ENCODE measurements at places on chromosomes 4 and X.
A peak's percentile ranks its signal among the peaks of the same experiment; 100 is the strongest.

- no peak for DNase-seq
Measured at GRCh38 chr4:173274744-173275143, 59.4 kb downstream of the HMGB2 start.

DNA sequence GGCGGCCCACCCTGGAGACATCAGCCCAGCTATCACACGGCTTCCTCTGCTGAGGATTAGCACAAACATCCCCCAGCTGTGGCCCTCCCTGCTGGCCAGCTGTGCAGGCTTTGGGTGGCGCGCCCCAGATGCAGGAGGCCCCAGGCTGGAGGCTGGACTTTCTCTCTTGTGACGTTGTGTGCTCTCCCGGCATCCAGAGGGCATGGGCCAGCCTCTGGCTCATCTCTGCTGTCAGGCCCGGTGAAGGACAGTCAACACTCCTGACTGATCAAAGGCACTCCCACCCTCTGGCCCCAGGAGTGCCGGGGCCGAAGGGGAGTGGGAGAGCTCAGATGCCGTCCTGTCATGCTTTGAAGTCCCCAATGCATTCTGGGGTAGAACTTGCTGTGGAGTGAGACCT lies 29.9 kb upstream of the PJA1 start:
- peak; percentile 61 for DNase-seq

- DNase-seq, result no peak
Measured at GRCh38 chr4:26715636-26716242, 131.9 kb downstream of the TBC1D19 start.

DNA sequence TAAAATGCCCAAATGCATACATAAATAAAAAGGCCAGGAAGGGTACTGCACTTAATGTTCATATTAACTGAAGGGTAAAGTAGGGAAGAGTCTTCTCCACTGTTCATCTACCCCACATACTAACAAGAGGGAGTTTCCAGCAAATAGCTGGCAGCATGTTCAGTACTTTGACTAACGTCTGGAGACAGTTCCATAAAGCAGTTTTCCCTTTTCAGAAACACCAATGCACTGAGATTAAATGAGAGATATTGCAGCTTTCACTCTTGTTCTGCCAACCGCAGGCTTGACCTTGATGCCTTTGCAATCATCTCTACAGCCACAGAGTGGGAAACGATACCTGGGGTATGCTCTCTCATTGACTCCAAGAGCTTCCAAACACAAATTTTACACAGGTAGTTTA lies 2123.1 kb upstream of the TENM3 start:
- DNase-seq, result no peak

DNA sequence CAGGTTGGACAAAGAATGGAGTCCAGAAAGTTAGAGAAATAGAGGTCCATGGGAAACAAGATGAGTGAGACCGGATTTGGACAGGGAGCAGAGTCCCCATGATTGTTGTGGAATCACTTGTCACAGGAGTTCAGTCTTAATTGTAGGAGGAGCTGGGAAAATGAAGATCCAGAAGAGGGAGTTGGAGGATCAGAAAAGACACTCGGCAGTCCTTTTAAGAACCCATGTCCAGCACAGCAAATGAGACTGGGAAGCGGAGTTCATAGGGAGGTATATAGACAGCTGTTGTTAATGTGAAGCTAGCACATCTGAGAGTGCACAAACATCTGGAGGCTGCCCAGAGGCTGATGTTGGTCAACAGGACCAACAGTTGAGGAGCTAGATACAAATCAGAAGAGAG lies 111.4 kb upstream of the RXFP1 start:
- DNase-seq, result no peak

GRCh38 chrX:154022108-154022507 lies 2.4 kb upstream of the IRAK1 start:
- DNase-seq, result no peak

- no peak for DNase-seq
Measured at GRCh38 chr4:33381816-33382215, 2661.6 kb downstream of the PCDH7 start.

DNA sequence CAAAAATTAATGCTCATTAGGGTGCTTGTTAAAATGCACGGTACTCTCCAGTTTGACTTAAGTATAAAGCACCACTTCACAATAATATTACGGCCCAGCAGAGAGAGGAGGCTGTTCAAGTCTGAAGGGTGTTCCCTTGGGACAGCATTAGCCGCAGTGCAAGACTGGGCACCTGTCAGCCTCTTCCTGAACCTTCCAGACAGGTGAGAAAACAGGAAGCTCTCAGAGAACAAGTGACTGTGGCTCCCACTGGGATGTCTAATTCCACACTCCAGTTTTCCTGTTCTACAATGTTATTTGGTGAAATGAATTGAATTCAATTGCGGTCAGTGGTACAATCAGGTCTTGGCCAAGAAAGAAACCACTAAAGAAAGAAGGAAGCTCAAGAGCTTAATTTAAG lies 414.4 kb downstream of the SMARCA1 start:
- DNase-seq, result no peak

DNA sequence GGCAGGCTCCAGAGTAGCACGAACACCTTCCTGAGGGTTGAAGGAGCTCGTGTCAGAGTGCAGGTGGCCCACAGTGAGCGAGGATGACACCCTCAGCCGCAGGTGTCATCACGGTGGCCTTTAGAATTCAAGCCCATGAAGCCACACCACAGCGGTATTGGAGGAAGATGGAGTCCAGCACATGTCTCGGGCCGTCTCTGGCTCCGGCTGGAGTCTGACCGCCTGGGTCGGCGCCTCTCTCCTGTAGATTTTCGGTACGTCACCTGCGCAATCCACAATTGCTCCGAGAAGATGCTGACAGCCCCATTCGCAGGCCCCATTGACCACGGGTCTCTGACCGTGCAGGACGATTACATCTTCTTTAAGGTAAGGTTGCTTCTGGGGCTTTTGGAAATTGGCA lies 229.4 kb upstream of the PSAPL1 start:
- DNase-seq, result no peak

- DNase-seq, result no peak
Measured at GRCh38 chr4:24443200-24443599, 141.2 kb downstream of the DHX15 start.

DNA sequence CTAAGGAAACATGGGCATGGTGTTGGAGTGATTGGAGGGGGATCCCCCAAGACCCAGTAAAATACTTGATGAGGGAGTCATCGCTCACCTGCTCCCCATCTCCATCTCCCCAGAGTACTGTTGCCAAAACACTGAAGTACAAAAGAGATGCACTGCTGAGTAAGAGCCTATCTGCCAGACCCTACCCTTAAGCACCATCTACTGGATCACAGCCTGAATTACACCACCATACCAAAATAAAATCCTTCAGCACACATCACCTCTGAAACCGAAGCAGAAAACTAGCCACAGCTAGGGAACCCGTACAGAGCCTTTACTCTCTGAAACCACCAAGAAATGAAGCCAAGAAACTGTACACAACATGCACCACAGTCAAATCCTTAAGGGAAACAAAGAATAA lies 466.3 kb upstream of the ACTRT1 start:
- DNase-seq, result peak; percentile 32

- DNase-seq, result no peak
Measured at GRCh38 chr4:68855771-68856170, 40.0 kb downstream of the UGT2B10 start.

DNA sequence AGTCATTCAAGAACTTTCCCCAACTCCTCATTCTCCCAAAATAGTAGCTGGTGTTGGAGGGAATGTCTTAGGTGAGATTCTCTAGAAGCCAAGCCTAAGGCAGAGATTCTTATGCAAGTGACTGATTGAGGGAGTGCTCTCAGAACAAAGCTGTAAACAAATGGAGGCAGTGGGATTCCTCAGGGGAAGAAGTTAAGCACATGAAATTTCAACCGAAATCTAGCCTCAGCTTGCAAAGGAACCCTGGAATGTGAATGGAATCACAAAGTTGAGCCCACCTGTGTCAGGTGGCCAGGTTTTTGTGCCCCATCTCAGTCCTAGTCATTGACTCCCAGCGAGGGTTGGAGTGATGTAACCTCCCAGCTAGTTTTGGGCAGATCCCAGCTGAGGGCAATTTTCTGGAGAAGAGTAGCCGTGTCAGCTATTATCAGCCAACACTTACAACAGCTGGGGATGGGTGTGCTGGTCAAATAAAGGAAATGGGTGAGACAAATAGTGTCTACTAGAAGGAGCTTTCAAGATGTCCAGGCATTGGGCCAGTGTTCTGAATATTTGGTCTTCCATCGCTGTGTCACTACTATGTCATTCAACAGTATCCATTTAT lies 29.7 kb upstream of the FGF2 start:
- peak; percentile 60 for DNase-seq

DNA sequence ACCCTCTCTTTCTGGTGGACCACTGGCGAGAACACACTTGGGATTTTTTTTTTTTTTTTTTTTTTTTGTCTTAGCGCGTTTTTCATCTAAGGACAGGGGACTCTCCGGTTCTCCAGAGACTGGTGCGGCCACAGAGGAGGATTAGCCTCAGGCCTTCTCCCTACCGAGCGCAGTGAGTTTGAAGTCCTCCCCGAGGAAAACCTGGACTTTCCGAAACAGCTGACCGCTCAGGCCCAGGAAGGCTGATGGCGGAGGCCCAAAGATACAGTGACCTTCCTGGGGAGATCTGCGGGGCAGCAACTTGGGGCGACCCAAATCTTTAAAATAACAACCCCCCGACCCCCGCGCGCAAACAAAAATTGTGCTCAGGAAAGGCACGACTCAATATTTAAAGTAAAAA lies 9.2 kb downstream of the NKX3-2 start:
- DNase-seq, result no peak

DNA sequence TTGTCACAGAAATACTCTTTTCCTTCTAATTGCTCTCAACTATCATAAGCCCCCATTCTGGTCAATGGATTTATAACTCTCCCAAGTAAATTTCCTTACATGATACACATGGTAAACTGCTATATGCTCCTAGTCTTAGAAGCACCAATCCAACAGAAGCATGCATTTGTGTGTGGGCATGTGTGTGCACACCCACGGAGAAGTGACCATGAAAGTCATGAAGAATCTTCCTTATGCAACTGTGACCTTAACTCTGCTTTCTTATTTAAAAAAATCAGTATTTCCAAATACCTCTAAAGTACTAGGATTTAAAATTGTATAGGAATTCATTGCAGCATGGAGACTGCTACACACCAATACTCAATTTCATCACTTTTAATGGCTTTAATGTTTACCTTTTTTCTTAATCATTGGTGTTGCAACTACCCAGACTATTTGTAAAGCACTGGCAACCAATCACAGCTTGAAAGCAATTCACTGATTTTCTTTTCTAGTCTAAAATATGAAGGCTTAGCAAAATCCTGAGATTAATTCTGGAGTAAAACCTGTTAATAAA lies 47.6 kb downstream of the MAML3 start:
- no peak for DNase-seq

GRCh38 chr4:170281027-170281426 lies 191.3 kb upstream of the AADAT start:
- no peak for DNase-seq

DNA sequence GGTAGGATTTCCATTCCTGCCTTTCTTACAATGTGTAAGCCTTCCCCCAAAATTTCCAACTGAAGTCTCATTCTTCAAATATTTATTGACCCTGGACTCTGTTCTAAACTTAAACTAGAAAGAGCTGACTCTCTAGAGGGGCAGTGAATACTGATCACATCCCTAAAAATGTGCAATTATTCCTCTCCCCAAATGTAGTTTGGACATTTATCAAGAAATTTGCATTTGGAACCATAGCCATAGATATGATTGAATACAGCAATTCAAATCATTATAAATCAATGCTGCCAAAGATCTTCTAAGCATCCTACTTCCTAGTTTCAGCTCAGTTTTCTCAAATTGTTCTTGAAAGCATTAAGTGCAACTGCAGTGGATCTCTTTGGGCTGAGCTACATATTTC lies 525.7 kb downstream of the RAB28 start:
- DNase-seq, result no peak

GRCh38 chr4:138494931-138495330 lies 252.8 kb upstream of the SLC7A11 start:
- DNase-seq, result peak; percentile 57

DNA sequence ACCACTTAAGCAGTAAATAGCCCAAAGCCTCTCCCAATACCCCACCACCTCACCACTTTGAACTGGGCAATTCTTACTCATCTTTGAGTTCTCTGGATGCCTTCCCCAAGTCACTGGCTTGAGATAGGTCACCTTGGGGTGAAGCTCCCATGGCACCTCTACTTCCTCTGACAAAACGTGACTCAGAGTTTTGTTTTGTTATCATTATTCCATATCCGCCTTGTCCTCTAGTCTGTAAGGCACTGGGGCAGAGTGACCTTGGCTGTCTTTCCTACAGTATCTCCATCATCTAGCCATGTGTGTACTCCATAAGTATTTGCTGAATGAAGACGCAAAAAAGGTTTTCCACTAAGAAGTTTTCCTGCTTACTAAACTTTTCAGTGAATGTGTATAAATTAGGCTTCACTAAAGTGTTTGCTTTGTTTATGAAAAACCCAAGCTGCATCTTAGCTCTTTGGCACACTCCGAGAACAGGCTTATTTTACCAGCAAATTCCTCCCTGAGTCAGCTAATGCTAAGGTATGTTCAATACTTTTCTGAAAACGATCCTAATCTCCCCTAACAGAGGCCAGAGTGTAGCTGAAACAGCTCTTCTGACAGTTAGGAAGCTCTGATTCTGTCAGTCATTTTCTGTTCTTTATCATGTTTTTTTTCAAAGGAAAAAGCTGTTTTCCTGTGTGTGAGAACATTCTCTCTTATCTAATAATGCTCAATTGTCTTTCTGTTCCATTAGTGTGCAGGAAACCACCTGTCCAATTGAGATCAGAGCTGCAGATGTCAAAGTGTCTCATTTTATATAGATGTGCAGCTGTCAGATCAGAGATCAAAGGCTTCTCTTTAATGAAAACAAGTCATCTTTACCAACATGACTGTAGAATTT lies 30.2 kb upstream of the TSPAN5 start:
- no peak for DNase-seq

DNA sequence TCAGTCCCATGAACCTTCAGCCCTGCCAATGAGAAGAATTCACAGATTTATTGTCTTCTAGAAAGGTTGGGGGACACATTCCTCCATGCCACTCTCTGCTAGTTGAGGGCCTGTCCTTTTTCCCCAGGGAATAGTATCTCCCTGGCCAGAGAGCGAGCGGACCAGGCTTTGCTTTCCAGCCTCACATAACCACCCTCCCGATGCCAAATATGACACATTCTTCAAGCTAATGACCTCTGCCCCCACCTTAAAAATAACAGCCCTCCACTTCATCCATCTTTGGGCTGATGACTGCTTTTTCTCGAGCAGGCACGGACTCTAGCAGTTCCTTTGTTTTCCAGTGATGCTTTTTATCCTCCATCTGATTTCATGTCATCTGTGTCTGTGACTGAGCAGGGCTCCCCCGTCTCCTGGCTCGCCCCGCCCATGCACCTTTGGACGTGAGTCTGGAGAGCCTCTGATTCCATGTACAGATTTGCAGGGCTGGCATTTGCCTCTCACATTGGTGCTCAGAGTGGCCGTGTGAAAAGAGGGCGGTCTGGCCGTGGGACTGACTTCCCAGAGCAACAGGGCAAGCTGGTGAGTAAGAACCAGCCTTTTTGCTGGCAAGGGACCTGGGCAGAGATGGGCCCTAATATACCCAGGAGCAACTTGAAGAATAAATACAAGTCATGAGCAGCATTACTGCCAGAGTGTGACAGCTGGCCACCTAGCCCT lies 279.8 kb downstream of the BCOR start:
- DNase-seq, result peak; percentile 70

Data from islet precursor cell (in vitro differentiated cells).